ENCODE measurements at places on chromosomes 11 and 22.

DNA sequence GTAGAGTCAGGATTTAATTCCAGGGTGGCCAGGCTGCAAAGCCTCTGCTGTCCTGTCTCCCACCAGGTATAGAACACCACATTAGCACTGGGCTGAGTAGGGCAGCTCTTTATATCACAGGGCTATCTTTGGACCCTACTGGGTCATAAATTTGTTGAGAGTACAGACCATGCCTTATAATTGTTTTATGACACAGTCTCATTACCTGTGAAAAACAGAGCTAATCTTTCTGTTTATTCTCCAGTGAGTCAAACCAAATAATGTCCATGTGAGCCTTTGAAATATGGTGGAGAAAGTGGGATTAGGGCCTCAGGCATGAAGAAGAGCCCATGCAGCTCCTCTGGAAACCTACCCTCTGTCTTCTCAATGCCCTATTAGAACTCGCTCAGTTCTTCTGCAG lies 49.6 kb upstream of the KIRREL3 start:
- DNase-seq, result no peak

DNA sequence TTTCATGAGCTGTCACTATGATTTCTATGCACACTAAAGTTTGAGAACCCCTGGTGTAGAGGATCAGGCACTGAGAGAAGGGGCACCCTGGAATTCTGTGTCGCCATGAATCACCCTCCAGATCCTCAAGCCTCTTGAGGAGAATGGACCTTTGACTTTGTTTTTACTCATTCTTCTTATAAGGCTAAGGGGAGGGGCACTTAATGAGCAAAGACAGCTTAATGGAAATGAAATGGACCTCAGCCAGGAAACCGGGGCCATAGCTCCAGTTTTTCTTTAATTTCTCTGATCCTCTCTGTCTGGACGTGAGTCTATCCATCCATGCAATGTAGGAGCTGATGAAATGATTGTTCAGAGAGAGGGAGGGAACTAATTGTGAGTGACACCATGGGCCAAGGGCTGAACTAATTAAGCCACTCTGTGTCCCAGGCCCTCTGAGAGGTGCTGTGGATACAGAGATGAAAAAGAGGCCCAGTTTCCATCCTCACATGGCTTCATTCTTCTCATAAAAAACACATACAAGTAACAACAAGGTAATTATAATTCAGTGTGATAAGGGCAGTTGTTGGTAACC lies 32.8 kb downstream of the OR2AT4 start:
- no peak for DNase-seq

DNA sequence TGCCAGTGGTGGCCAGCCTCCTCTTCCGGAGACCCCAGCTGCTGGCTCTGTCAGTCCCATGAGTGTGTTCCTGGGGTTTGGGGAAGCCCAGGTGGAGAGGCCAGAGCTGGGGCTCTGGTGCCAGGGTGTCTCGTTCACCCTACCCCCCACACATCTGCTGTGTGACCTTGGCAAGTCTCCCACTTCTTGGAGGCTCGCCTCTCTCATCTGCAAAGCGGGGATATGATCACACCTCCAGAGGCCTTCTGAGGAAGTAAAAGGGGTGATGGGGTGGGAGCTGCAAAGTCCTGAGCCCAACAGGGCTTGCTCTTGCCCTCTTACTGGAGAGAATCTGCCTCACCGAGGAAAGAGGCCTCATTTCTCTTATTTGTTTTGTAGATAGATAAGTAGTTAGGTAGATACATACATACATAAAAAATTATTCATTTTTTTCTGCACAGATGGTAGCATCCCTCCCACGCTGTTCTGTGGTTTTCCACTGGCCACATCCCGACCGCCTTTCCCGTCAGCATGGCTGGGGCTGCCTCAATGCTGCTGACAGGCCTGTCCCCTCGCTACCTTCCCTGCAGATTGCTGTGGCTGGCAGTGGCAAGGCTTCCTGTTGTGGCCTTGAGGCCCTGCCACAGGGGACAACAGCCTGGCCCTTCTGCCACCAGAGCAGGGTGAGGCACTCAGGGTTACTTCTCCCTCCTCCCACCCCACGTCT lies 23.9 kb downstream of the MYO7A start:
- peak; percentile 27 for DNase-seq

DNA sequence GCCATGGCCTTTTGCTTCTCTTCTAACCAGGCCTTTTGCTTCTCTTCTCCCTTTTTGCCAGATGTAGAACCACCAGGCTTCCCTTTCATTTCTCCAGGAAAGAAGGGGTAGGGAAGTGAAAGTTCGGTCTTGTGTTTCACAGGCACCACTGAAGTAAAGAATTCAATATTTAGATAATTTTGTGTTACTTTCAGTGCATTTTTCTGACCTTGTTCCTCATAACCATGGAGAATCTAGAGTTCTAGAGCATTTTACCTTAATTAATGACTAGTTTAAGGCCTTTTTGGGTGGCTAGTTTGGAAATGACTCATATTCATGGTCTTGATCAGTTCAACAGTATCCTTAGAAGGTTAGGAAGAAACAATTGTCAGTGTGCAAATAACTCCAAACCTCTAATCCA lies 22.7 kb downstream of the GRAMD1B start:
- no peak for DNase-seq

DNA sequence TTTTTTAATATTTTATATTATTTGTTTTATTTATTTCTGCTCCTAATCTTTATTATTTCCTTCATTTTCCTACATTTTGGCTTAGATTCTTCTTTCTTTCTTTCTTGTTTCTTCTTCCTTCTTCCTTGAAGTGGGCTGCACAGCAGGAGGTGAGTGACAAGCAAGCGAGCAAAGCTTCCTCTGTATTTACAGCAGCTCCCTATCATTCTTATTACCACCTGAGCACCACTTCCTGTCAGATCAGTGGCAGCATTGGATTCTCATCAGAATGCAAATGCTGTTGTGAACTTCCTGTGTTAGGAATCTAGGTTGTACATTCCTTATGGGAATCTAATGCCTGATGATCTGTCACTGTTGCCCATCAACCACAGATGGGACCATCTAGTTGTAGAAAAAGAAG lies 784.9 kb upstream of the LUZP2 start:
- no peak for DNase-seq

DNA sequence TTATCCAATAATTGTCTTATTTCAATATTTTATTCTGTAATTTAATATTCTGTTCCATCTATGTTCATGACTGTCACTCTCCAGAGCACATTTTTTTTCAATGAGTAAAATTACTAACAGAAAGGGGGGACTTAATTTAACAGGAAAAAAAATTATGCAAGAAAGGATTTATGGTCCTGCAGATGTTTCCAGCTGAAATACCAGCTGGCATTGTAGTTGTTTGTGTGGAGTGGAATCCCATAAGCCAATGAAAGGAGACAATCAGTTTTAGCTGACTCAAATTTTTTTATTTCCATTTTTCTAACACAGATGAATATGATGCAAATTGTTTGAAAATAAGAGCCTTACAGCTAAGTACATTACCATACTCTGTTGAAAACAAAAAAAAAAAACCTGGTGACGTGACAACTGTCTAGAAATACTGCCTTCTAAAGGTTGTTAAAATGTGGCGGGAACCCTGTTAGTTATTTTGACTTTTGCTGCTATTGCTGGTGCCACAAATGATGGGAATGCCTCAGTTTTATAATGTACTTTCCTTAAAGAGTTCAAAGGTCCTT lies 389.1 kb downstream of the ETS1 start:
- DNase-seq, result no peak

- no peak for DNase-seq
These were observed 89.8 kb downstream of the RTL6 start for GRCh38 chr22:44407987-44408828.

DNA sequence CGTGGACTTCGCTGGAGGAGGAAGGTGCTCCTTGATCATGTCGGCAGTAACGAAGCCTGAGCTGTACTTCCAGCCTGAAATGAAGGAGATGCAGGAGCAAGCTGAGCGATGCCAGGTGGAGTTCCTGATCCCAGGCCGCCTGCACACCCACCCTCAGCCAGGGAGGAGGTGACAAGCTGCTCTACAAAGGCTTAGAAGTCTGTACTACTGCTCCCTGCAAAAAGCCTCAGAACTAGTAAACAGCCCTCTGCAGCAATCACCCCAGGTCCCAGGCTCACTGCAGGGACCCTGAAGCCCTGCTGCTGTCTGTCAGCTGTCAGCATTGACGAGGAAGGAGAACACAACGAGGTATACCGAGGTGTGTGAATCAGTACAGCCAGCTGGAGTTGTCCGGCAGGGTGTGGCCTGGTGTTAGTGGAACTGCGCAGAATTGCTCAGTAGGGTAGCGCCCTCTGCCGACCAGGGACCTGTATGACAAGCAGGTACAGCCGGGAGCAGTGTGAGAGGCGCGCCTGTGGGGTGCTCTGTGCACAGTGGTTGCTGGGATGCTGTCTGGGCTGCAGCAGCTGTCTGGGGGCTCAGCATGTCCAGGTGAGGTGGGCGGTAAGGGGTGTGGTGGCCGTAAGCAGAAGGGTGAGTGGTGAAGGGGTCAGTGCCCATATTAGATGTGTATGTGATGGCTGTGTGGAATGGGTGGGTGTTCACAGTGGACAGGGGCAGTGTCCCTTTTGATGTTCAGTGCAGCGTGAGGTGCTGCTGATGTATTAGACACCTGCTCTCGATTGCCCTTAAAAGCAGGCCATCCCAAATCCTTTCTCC lies 7.6 kb downstream of the CYB5R2 start:
- no peak for DNase-seq

GRCh38 chr22:46929046-46929709 lies 166.7 kb downstream of the TBC1D22A start:
- no peak for DNase-seq

GRCh38 chr22:39486951-39487825 lies 14.9 kb upstream of the MIEF1 start:
- no peak for DNase-seq

GRCh38 chr11:68837583-68838571 lies 3.8 kb downstream of the CPT1A start:
- no peak for DNase-seq

- DNase-seq, result no peak
These were observed 378.7 kb upstream of the RAG2 start for GRCh38 chr11:36976741-36977140.

DNA sequence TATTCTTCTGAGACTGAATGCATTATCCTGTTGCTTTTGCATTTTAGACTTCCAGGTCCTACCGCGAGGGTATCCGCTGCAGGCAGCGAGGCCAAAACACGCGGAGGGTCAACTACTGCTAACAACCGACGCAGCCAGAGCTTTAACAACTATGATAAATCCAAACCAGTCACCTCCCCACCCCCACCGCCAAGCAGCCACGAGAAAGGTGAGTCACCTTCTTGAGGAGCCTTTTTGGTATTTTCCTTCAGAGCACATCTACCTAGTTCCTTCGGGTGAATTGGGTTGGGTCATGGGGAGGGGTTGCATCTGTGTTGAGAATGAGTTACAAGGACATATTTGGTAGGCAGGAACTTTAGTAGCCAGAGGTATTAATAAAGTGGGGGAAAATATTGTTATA lies 179.8 kb downstream of the NAV2 start:
- DNase-seq, result no peak

DNA sequence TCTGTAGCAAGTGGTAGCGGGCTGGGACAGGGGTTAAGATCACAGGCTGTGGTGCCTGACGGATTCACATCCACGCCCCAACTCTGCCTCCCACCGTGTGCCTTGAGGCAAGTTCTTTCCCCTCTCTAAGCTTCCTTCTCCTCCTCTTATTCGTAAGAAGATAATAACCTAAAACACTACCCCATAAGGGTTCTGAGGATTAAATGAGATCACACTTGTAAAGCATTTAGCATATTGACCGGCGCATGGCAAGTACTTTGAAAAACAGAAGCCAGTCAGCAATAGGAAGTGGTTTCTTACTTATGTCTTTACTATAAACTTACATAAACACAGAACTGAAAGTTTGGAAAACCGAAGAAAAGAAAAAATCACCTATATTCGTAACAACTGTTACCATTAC lies 15.5 kb upstream of the LMO2 start:
- no peak for DNase-seq

- peak; percentile 49 for DNase-seq
These were observed 44.2 kb downstream of the LMO1 start for GRCh38 chr11:8219257-8220021.

DNA sequence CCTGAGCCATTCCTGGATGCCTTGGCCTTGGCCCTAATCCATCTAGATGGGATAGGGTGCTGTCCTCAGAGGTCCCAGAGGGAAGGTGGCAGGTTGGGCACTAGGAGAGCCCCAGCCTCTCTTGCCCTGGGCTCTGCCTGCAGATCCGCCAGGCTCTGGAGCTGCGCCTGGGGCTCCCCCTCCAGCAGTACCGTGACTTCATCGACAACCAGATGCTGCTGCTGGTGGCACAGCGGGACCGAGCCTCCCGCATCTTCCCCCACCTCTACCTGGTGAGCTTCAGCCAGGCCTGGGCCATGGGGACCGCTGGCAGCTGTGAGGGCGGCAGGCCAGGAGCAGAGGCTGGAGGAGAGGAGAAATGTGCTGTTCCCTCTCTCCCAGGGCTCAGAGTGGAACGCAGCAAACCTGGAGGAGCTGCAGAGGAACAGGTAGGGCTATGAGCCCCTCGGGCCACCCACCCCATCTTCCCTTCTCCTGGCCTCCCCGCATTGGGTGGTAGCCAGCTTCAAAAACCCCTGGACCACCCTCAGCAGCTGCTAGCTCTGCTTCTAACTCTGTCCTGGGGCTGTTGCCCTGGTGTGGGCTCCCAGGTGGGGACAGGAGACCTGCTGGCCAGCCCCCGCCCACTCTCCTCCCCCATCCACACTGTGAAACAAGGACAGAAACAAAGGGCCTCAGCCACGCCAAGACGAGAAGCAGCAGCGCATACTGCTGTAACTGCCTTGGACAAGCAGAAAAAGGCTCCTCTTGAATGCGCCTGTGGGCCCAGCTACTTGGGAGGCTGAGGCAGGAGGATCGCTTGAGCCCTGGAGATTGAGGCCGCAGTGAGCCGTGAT lies 4.9 kb downstream of the SSH3 start:
- DNase-seq, result no peak

- DNase-seq, result peak; percentile 21
These were observed at the start of gene FXYD6 for GRCh38 chr11:117876341-117877119. FXYD6 (minus strand) TSS chr11:117876658; CDS start chr11:117842776, 33,882 bp downstream.

GRCh38 chr11:57001674-57002401 lies 13.1 kb downstream of the OR5AK2 start:
- DNase-seq, result no peak

- DNase-seq, result no peak
These were observed 26.6 kb upstream of the CRTAM start for GRCh38 chr11:122811721-122812120.

GRCh38 chr22:44925465-44926123 lies 84.2 kb downstream of the PHF21B start:
- DNase-seq, result no peak

- no peak for DNase-seq
These were observed 18.1 kb downstream of the DTX4 start for GRCh38 chr11:59189986-59190385.

GRCh38 chr11:124788521-124788920 lies 11.7 kb downstream of the MSANTD2 start:
- DNase-seq, result no peak

DNA sequence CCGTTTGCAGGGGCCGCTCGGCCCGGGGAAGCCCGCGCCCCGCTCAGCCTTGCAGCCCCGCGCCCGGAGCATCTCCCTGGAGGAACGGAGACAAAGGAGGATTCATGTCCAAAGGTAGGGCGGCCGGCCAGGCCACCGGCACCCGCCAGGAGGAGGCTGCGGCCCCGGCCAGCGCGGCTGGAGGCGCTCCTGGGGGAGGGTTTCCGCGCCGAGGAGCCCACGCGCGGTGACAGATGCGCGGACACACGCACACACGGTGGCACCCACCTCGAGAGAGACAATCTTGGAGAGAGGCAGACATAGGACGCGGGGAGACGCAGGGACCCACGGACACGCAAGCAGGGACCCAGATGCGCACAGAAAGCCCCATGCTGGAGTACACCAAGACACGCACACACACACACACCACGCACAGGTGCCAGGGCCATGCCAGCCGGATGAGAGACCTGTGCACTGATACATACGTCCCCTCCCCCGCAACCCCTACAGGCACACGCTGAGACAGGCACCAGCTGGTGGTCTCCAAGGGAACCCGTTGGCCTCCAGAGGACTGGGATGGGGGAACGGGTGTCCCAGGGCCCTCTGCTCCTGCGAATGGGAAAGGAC lies 7.8 kb downstream of the SEPTIN3 start:
- peak; percentile 49 for DNase-seq
